ENCODE measurements at places on chromosomes 1 and 21.

DNA sequence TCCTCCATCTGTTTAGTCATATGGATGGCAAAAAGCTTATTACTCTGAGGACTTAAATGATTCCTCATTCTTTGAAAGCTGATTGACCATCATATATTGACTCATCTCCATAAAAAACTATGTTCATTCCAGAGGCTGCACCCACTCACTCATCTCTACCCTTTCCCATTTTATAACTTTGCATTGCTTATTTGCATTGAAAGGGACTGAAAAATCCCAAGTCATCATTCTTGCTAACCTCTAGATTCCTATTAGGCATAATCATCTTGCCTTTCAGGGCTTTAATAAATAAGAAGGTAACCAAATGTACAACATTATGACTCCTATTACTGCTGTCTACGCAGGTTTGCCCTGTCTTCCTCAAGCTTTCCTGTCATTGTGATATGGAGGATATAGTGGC is 1180.3 kb upstream of the B3GALT2 start:
- no peak for DNase-seq

DNA sequence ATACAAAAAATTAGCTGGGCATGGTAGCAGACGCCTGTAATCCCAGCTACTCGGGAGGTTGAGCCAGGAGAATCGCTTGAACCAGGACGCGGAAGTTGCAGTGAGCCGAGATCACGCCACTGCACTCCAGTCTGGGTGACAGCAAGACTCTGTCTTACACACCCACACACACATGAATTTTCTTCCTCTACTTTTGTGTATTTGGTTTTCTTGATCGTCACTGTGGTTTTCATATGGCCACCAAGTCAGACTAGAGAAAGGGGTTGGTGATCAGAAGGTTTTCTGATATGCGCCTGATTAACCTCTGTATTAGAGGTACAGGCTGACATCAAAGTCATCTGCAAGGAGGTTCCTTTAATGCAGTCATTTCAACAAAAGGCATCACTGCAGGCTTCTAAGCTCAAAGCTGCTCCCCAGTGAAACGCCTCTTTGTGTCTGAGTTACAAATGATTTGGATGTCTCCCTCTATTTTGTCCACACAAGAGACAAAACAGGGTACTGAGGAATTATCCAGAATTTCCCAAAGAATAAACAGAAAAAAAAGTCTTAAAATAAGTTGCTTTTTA is 11.1 kb downstream of the SH2D1B start:
- DNase-seq: no peak

DNA sequence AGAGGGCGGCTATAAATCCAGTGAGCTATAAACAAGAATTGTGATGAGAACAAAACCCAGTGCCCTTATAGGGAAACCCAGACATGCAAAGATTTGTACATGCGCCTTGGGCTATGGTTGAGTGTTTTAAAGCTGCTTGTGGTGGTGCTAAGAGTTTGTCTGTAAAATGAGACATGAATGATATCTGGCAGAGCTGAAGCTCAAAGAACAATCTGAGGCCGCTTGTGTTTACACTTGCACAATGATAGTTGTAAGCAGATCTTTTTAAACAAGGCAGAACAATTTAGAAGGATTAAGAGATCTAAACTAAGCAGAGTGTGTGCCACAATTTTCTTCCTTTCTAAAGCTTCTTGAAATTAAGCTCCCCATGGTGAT is 80.4 kb upstream of the ADAMTS5 start:
- no peak for DNase-seq

- DNase-seq: no peak
Observed at GRCh38 chr1:210527091-210527490, 198.4 kb downstream of the HHAT start.

DNA sequence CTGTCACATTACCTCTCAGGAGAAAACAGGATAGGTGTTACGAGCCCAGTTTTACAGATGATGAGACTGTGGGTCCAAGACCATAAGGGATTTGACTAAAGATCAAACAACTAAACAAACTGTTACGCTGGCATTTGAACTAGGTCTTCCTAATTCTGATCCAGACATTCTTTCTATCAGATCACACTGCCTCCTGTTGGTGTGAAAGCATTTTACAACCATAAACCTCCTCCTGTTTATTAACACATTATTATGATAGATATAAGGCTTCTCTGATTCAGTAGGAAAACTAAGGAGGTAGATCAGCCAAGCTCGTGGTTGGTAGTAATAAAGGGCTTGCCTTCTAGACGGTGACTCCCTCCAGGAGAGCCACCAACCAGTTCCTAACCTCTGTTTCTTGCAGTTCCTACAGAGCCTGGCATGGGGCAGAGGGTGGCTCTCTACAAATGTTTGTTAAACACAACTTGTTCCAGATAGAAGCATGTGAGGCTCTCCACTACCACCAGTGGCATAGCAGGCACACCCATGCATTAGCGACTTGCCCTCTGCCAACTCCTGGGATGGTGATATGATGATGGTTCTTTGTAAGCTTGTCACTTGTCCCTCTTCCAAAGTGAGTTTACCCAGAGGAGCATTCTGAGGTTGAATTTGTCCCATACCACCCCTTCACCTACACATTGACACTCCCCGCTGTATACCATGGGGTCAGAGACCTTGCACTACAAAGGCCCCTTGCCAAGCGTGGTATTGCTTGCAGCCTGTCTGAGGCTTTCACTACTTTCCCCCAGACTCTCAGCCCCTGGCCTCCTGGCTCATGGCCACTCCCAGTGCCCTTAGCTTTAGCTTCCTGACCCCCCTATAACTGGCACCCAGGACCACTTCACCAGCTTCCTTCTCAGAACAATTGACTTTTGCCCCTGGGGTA is 96.4 kb upstream of the HOOK1 start:
- no peak for DNase-seq
